Adrenal gland (tissue), 19 donors: ENCODE measurements at places on chromosomes 2 and 18. TPM values are rescaled to one million over a fixed set of nuclear protein-coding genes. Genes with fewer than 3 reads are reported as not detected.

GRCh38 chr2:96260387-96261260 is 5.2 kb downstream of the TMEM127 start:
- DNase-seq, result peak; percentile 87

DNA sequence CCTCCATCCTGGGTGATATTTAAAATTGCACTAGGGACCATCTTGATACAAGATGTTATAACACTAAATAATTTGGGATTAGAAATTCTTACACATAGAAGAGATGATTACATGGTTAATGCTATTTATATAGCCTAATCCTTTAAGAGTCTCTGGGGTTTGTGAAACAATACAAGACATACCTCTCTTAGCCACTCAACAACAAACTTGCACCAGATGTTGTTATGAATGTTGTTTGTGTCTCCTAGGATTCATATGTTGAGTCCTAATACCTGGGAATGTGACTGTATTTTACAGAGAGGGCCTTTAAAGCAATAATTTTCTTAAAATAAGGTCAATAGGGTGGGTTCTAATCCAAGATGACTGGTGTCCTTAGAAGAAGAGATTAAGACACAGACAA is 678.3 kb downstream of the NYAP2 start:
- DNase-seq, result no peak

DNA sequence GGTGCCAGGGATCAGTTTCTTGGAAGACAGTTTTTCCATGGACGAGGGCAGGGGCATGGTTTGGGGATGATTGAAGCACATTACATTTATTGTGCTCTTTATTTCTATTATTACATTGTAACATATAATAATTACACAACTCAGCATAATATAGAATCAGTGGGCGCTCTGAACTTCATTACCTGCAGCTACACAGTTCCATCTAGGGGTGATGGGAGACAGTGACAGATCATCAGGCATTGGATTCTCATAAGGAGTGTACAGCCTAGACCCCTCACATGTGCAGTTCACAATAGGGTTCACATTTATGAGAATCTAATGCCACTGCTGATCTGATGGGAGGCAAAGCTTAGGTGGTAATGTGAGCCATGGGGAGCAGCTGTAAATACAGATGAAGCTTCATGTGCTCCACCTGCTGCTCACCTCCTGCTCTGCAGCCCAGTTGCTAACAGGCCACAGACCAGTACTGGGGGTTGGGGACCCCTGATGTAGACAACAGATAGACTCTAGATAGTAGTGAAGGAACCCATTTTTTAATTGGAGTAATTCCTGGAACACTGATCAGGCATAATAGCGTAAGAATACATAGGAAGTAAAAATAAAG is 41.5 kb upstream of the MC4R start:
- no peak for DNase-seq

- DNase-seq, result no peak
Observed at GRCh38 chr2:165572151-165572550, 102.7 kb downstream of the CSRNP3 start.

DNA sequence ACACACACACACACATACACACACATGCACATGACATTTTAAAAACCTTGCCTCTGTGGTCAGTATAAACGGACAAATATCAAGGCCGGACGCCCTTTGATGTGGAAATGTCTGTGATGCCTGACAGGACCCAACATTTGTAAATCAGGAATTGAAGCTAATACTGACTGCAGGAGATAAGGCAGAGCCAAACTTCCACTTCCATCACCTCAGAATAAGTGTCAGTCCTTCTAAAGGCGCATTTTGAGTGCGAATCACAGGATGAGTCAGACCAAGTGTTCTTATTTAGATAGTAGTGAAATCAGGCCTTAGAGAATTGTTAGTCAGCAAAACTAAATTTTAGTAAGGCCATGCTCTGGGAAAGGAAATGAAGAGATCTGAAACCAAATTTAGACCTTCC is 211.7 kb upstream of the LRATD1 start:
- no peak for DNase-seq

- DNase-seq, result no peak
Observed at GRCh38 chr2:109208951-109209335, 79.9 kb downstream of the SH3RF3 start.

- no peak for DNase-seq
Observed at GRCh38 chr18:74506448-74507084, 10.4 kb downstream of the CNDP2 start.

DNA sequence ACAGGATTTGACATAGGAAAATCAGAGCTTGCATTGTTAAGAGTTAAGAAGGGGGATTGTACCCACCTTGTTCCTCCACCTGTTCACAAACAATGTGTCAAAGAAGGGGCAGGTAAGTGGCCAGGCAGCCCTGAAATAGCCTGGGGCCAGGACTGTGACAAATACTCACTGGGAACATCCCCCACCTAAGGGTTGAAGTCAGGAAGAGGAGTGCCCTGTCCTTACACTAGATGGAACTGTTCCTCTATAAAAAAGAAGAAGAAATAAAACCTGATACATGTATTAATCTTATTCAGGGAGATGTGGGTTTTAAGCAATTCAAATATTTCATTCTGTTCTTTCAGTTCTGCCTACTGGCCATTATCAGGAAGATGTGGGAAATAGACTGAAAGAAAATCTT is 41.9 kb downstream of the TACR1 start:
- DNase-seq, result no peak

GRCh38 chr2:10216677-10217488 is 85.8 kb upstream of the HPCAL1 start:
- DNase-seq, result no peak

DNA sequence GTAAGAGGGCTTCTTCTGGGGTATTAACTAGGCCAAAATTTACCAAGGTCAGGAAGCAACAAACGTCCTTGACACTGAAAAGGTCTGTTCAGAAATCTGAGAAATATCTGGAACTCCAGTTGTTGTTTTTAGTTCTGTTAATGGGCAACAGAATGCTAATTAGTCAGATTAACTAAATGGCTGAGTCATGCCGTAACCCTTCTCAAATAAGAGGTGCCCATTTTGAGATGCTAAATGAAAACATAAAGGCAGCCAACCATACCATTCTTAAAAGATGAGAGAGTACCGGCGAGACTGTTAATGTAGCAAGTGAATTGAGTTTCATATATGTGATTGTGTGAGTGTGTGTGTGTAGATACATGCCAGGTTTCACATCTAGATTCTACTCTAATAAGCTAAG is 147.9 kb upstream of the GAREM1 start:
- DNase-seq, result no peak

- no peak for DNase-seq
Observed at GRCh38 chr2:168686452-168687191, 115.8 kb upstream of the NOSTRIN start.

GRCh38 chr2:25259737-25260124 is 82.0 kb downstream of the DNMT3A start:
- DNase-seq, result no peak

The MAP3K19 gene
- not detected for total RNA-seq

The TUBA3D gene
- not detected for total RNA-seq

The ELOA2 gene
- total RNA-seq, result not detected

The ZSWIM2 gene
- total RNA-seq, result not detected

The INSIG2 gene
- total RNA-seq, result 7.5 TPM

The FBXO36 gene
- total RNA-seq, result 9.5 TPM

The SEC11C gene
- total RNA-seq, result 146 TPM

The ALKAL2 gene
- total RNA-seq, result 180 TPM

The VWA3B gene
- total RNA-seq, result not detected

The DSC3 gene
- 0.28 TPM for total RNA-seq
